ENCODE measurements at places on chromosomes 2 and 18.

DNA sequence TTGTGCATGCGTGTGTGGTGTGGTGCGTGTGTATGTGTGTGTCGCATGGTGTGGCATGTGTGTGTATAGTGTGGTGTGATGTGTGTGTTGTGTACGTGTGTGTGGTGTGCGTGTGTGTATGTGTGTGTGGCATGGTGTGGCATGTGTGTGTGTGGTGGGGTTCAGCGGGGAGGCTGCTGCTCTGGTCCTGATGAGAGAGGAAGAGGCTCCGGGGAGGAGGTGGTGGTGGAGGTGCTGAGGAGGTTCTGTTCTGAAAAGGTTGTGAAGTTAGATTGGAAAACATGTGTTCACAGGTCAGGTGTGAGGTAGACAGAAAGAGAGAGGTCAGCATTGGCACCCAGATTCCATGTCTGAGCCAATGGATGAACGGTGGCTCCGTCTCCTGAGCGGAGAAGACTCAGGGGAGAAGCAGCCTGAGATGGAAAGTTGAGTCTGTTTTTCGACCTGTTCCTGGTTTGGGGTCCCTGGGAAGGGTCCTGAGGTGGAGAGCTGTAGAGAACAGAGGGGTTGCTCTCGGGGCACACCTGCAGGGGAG is 67.2 kb upstream of the HDAC4 start:
- no peak for ATAC-seq

DNA sequence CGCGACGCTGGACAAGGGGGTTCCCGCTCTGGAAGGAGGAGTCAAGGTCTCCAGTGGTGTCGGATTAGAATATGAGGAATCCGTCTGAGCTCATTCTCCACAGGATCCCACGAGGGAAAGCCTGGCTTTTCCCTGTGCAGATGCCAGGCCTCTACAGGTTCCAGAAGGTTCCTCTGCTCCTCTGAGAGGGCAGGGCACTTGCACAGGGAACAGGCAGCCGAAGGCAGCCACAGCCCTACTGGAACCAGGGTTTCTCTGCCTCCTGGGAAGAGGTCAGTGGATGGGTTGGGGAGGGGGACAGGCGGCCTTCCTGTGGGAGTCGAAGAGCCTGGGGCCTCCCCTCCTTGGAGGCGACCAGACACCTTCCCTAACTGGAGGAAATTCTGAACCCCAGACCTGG is 1.7 kb upstream of the AQP12A start:
- ATAC-seq, result no peak

- no peak for ATAC-seq
Measured at GRCh38 chr2:133561045-133561852, 7.0 kb downstream of the NCKAP5 start.

- ATAC-seq, result no peak
Measured at GRCh38 chr2:53177327-53177726, 590.3 kb upstream of the CHAC2 start.

GRCh38 chr18:28065031-28065792 is 111.7 kb downstream of the CDH2 start:
- peak; percentile 91 for ATAC-seq

DNA sequence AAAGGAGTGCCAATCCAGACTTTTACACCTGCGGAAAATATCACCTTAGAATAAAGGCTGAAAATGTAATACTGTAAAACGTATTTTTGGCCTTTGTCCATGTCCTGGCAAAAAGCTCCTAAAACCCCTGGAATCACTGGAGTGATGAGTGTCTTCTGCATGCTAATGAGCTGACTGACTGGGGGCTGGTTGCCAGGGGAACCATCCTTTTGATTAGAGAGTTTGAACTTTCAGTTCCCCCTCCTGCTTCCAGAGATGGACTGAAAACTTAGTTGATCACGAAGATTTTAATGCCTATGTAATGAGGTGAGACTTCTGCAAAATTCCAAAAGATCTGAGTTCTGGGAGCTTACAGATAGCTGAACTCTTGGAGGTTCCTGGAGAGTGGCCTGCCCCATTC is 20.5 kb downstream of the PUM2 start:
- ATAC-seq, result no peak

DNA sequence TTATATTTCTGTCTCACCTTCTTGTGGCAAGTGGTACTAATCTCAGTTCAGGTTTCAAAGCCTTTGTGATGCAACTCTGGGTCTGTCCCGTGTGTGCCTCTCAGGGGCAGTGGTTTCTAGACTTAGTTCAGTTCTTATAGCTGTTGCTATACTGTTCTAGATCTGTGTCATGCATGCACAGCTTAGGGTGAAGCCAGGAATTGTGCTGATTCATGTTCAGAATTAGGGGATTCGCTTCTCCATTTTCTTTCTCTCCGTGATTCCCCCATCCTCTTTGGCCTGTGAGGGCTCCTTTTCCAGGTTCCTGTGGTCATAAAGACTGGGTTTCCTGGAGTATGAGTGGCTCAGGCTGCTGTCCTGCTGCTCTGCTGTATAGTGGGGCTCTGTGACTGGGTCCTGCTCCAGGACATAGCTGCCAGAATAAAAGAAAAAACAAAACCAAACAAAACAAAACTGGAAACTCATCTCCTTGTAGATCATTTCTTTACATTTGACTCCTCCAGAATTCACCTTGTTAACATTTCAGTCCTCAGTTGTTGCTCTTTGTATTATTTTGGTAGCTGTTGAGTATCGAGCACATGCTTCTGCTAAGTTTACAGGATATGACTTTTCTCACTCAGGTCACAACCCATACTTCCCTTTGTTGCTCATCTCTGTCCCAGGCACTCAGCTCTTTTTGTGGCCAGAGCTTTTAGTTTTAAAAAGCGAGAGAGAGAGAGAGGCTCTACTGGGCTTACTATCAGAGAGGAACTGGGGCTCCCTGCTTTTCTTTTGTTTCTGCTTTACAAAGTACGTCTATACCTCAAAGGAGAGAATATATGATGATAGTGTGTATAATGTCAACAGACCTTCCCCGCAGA is 34.2 kb downstream of the CERS6 start:
- ATAC-seq, result peak; percentile 73

DNA sequence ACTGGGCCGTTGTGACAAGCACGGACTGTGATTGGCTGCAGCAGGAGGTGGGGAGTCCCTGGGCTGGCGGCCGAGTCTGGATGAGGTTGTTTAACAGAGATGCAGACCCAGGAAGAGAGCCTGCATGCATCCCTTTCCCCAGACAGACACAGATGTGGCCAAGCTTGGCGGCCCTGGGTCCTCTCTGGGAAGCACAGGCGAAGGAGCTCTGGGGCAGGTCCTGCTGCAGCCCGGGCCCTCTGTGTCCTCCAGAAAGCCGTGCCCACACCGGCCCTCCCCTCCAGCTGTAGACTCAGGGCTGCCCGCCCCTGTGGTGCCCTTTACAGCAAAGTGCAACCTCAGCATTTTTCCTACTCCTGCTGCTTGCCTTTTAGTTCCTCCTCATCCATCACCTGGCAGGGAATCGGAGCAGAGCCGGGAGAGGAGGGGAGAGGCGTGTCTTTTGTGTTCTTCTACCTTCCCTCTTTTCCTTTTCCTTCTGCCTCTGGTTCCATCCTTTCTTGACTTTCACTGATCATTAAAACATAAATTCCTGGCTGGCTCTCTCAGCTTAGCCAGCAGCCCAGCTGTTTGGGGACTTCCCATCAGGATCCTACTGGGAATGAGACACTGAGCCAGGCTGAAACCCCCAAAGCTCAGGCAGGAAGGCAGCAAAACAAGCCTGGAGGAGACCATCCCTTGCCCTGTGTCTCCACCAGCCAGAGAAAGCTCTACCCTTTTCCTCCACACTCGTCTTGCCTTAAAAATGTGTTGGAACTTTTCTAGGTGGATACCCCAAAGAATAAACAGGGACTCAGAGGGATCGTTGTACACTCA is 75.0 kb downstream of the CTIF start:
- peak; percentile 86 for ATAC-seq

DNA sequence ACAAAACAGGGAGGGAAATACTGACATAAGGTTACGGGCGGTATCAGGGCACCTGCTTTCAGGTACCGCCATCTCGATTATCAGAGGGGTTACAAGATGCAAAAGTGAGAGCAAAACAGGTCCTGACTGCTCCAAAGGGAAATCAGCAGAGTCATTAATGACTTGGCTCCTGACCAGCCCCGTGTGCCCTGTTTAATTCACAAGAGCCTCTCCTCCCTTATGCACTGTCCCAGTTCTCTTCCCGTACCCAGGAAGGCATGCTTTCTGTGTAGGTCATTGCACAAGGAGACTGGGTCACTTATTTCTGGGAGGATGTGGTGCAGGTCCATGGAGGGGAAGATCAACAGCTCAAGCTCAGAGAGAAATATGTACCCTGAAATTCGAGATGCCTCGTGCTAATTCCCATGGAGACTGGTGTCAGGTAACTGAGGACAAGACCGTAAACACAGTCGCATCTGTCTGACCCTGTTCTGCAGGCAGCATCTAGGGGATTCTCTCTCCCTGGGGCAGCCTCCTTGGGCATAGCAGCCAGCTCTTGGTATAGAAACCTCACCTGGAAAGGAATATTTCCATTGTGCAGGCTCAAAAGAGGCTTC is 79.9 kb downstream of the HNRNPLL start:
- no peak for ATAC-seq

DNA sequence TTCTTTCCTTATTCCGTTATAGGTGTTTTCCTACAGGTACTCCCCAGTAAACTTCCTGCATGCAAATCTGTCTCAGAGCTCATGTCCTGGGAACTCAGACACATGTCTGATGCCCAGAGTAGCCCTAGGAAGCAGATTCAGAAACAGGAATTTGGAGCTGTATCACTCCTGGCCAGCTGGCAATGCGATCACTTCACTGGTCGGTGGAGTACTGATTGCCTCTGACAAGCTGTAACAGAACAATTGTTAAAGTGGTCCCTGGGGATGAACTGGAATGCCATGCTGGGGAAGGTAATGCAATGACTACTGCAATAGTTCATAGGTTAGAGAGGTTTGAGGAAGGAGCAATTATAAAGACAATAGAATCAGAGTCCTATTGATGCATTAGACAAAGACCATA is 131.6 kb upstream of the DOCK10 start:
- no peak for ATAC-seq

DNA sequence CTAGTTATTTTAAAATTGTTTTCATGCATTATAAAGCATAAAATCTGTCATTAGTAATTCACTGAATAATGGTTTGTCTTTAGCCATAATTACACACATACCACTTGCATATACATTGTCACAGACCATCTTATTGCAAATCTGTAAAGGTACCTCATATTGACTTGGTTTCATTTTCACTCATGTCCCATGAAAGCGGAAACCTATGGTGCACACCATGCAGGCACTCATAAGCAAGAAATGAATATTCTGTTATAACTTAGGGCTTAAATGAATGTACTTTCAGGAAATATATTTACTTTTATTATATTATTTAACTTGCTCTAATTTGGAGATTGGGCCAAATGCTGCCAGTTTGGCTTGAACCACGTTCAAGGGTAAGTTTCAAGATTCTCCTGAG is 29.2 kb upstream of the STK17B start:
- ATAC-seq, result no peak

DNA sequence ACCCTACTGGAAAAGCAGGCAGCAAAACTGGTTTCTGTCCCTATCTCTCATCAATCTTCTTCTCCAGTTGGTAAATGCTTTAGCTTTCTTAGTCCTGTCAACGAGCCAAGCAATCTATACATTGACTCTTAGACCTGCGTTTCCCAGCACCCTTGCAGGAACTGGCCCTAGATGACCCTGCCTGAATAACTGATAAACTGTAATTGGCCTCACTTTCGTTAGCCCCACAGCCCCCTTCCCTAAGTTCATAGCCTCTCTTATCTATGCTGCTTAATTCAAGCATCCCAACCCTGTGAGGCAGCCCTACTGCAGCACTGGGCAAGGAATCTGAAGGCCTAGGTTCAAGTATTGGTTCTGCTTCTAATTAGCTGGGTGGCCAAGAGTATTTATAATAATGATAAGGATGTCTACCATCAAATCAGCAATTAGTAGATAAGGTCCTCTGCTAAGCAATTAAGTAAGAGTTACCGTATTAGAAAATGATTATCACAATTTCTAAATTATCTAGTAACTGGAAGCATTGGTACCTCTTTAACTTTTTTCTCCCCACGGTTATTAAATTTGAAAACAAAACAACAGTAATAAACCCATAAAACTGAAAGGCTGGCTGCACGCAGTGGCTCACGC is 86.4 kb upstream of the RMDN2 start:
- no peak for ATAC-seq

GRCh38 chr2:45132551-45132950 is 123.3 kb upstream of the SIX2 start:
- ATAC-seq, result no peak

DNA sequence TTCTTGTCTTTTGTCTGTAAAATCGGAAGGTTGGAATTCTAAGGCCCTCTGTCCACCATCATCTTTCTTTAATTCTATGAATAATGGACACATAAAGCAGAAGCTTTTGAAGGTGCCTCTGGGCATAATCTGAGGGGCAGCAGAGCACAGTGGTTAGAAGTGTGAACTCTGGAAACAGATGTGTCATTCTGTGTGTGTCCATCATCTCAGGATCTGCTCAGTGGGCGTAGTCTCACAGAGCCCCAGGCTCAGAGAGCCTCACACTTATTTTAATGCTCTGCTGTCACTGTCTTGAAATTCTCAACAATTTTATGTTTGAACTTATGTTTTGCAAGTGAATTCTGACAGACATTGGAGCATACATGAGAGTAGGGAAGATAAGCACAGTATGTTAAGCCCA is 31.0 kb upstream of the CCDC93 start:
- no peak for ATAC-seq

- no peak for ATAC-seq
Measured at GRCh38 chr2:10267551-10268465, 34.9 kb upstream of the HPCAL1 start.

- ATAC-seq, result no peak
Measured at GRCh38 chr2:118237451-118237850, 149.2 kb downstream of the INSIG2 start.

DNA sequence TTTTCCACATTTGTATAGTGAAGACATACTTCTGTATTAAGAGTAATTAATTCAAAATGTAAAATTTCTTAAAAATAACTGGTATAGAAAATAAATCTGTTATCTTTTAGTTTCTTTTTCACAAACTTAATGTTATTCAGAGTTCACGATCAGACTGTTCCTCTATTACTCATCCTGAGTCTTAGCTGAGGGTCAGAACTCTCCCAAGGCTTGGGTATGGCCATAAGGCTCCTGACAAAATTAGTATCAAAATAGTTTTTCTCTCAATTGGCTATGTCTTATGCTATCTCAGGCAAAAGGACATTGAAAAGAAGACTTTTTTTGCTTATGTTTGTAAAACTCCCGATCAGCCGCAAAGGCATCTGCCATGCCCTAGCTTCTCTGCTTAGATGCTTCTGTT is 56.1 kb upstream of the NAB1 start:
- no peak for ATAC-seq

DNA sequence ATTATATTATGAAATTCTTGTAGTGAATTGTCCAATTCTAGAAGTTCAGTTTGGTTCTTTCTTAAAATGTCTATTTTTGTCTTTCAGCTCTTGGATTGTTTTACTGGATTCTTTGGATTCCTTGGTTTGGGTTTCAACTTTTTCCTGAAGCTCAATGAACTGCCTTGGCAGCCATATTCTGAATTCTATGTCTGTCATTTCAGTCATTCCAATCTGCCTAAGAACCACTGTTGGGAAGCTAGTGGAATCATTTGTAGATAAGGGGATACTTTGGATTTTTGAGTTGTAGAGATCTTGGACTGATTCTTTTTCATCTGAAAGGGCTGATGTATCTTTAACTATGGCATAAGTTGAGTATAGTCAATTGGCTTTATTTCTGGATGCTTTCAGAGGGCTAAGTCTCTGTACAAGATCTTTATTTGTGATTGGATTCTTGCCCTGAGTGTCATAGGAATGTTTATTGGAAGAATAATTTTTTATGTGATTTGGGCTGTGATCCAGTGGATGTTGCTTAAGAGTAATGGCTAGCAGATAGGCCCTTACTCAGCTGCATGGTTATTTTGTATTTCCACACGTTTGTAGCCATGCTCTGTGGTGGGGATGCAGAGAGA is 42.3 kb downstream of the SERPINB7 start:
- ATAC-seq, result no peak

All from motor neuron (in vitro differentiated cells).